ENCODE measurements at places on chromosomes 5 and 9.
A peak's percentile ranks its signal among the peaks of the same experiment; 100 is the strongest.

DNA sequence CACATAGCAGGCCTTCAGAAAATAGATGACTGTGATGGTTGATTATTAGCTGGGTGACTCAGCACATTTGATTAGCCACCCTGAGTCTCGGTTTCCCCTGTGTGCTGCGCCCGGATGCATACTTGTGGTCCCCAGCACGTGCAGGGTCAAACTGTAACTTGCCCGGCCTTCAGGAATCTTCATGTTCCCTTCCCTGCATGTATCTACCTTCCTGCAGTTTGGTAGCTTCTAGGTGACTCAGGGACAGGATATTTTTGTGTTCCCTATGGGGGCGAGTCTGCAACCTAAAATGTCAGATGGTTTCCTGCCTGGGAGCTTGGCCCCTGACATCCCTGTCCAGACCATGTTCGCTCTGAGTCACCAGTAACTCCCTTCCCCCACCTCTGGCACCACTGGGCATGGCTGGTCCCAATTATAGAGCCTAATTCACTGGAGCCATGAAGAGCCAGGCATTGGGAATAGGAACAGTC, 13.2 kb downstream of the PTGS1 start:
- no peak overlapping the region for H3K4me3 ChIP-seq
- peak overlapping the region; percentile 42 for H3K27ac ChIP-seq
- H3K36me3 ChIP-seq: peaks cover 1% of the 10 kb centered on the region
- H3K27me3 ChIP-seq: no peaks in the 10 kb centered on the region

- H3K4me3 ChIP-seq: no peak overlapping the region
- H3K4me1 ChIP-seq: no peaks in the 10 kb centered on the region
- peak; percentile 48 for DNase-seq
- no peaks in the 10 kb centered on the region for H3K36me3 ChIP-seq
- H3K27ac ChIP-seq: no peak overlapping the region
- H3K27me3 ChIP-seq: no peaks in the 10 kb centered on the region
These were observed 267.9 kb upstream of the PDE4D start for GRCh38 chr5:60161340-60161934.

DNA sequence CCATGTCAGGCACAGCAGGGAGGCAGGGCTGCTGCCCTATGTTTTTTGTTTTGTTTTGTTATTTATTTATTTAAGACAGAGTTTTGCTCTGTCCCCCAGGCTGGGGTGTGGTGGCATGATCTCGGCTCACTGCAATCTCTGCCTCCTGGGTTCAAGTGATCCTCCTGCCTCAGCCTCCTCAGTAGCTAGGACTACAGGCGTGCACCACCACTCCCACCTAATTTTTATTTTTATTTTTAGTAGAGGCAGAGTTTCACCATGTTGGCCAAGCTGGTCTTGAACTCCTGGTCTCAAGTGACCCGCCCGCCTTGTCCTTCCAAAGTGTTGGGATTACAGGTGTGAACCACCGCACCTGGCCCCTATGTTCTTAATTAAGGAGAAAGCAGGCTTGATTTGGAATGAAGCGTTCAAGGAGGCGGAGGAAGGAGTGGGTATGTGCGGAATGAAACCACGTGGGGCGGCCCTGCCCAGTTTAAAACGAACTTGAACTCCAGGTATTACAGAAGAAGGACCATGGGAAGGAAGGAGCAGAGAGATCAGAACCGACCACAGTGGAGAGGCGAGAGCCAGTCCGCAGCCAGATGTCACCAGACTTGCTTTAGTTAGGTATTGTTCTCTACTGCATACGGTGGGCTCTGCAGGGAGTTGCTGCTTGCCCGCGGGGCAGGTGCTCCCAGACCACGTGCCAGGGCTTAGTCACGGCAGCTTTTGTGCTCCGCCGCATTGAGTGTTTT, 34.9 kb upstream of the EPB41L4B start:
- no peak for DNase-seq
- no peak overlapping the region for H3K4me3 ChIP-seq
- no peaks in the 10 kb centered on the region for H3K27me3 ChIP-seq
- no peaks in the 10 kb centered on the region for H3K36me3 ChIP-seq
- H3K4me1 ChIP-seq: no peaks in the 10 kb centered on the region

GRCh38 chr9:85510830-85511504, 230.8 kb downstream of the AGTPBP1 start:
- DNase-seq: no peak
- no peak overlapping the region for H3K4me3 ChIP-seq
- no peaks in the 10 kb centered on the region for H3K27me3 ChIP-seq
- no peaks in the 10 kb centered on the region for H3K4me1 ChIP-seq

DNA sequence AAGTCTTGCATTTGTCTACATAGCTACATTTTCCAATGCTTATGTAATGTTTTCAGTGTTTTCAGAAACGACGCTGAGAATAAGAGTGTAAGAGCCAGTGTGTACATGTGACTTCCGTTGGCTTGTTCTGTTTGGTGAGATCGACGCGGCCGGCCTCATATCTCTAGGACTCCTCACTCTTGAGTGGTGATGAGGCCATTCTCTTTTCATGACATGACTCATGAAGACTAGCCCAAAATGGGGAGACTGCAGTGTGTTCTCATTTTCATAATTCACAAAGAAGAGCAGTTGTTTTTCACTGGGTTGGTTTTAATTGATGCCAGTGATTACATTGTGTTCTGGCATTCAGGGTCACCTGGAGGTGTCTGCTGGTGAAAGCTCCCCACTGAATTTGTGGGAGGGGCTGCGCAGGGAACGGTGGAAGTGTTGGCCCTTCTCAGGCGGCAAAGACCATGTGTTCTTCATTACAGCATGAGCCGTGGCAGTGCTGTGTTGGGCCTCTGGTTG, 131.5 kb upstream of the OTULINL start:
- H3K27ac ChIP-seq: peak overlapping the region; percentile 89
- no peak overlapping the region for H3K4me3 ChIP-seq
- peak; percentile 98 for DNase-seq
- peaks cover 40% of the 10 kb centered on the region for H3K4me1 ChIP-seq
